ENCODE measurements at places on chromosomes 11 and 22. TPM values are rescaled to one million over a fixed set of nuclear protein-coding genes. Genes with fewer than 3 reads are reported as not detected.
A peak's percentile ranks its signal among the peaks of the same experiment; 100 is the strongest.

GRCh38 chr11:14041040-14041439 lies 78.5 kb downstream of the SPON1 start:
- DNase-seq, result no peak

GRCh38 chr11:113385749-113386148 lies 1.8 kb upstream of the ANKK1 start:
- no peak for DNase-seq

DNA sequence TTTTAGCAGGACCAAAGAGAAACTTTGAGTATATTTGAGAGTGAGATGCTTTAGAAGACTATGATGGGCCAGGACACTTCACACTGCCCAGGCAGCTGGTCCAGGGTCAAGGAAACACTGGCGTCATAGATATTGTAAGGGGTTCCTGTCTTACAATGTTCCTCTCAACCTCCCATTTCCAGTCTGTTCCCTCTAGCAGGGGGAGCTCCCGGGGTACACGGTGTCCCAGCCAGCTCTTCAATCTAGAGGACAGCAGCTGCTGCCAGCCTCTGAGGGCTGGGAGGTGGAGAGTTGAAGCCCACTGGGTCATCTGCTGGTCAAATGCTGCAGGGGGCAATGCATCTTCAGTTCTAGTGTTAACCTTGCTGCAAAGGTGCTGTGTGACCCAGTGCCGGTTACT lies 40.7 kb upstream of the TIMP3 start:
- no peak for DNase-seq

DNA sequence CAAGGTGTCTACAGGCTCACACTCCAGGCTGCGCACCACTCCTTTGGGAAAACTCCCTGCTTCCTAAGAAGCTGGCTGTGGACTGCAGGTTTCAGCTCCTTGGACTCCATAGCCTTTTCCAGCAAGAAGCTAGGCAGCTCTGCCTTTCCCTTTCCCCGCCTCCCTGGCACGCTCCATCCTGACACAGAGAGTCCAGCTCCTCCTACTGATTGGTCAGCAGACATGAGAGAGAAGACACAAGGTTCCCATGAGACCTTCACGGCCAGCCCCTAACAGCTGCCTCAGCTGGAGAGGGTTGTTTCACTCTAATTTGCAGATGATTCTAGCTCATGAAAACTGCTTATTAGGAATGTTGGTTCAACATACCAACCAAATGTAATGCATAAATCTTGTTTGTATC lies 27.6 kb downstream of the TENM4 start:
- DNase-seq, result peak; percentile 52

DNA sequence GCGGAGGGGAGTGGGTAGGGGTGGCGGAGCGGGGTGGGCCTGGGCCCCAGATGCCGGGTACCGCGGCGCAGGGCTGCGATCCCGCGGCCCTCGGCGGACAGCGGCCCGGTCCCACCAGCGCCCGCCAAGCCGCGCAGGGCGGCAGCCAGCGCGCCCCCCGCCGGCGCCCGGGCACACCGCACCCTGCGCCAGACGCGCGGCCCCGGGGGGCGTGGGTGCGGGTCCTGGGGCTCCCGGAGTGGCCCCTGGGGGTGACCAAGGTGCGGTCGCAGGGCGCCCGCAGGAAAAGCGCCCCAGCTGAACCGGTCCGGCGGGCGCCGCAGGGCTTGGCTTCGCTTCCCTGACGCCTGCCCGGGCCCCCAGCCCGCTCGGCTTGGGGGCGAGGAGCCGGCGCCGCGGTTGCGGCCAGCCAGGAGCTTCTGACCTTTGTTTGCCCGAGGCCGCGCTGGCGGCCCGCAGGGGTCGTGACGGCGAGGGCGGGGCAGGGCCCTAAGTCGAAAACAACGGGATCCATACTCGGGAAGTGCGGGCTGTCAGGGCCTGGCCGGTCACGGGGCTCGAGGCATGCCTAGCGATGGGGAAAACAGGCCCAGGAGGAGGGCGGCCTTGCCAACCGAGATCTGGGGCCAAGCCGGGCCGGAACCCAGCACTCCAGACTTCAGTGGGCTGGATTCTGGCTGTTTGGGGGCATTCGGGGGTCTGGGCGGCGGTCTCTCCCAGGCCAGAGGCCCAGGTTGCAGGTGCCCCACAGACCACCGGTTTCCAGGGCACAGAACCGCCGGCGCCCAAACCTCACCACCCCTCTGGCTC lies 581 bp upstream of the AP5B1 start:
- peak; percentile 63 for DNase-seq

GRCh38 chr11:84817998-84818397 lies 809.1 kb downstream of the DLG2 start:
- DNase-seq, result no peak

DNA sequence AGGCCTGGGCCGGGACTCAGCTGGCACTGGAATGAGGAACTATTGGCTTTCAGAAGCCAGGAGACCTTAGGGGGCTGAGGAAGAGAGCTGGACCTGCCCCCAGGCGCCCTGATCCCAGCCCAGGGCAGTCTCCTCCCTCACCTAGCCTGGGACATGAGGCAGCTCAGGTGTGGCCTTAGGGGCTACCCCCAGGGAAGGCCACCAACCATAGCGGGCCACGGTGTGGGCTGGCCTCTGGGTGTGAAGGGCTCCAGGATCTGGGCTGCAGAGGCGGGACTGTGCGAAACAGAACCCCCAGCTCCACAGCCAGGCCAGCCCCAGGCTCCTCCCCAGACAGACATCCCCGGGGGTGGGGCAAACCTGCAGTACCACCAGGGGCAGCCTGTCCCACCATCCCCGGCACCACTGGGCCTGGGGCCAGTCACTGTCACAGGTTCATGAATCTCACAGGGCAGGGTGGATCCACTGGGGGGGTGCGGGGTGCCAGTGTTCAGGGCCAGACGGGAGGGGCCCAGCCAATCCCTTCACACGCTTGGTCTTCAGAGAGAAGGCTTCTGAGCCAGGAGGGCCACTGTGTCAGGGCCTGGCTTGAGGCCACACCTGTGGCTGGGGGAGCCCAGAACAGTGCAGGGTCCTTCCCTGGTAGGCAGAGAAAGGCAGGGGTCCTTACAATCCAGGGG lies 3.5 kb downstream of the PLXNB2 start:
- peak; percentile 82 for DNase-seq

DNA sequence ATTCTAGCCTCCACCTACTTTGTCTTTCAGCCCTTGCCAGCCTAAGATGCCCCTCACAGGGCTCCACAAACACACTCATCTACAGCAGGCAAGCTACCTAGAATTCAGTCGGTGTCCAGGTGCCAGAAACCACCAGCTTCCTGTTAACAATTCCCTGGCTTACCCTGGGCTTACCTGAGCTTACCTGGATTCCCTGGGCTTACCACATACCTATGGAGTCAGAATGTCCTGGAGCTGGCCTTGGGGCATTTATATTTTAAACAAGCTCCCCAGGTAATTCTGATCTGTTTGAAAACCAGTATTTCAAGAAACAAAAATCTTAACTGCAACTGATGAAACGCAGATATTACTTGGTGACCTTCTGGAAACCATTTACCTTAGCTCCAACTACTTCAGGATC lies 123.6 kb downstream of the SLC1A2 start:
- no peak for DNase-seq

- no peak for DNase-seq
Measured at GRCh38 chr11:80816966-80817365, 1376.1 kb upstream of the TENM4 start.

- no peak for DNase-seq
Measured at GRCh38 chr11:64382586-64382985, 23.6 kb downstream of the RPS6KA4 start.

GRCh38 chr11:111826322-111826950 lies 44.9 kb downstream of the ALG9 start:
- no peak for DNase-seq

EIF3D gene
- total RNA-seq, result 145 TPM

DRD4 gene
- total RNA-seq, result 2.4 TPM

LUZP2 gene
- total RNA-seq, result 1.6 TPM

OR52E8 gene
- total RNA-seq, result not detected

IL18BP gene
- total RNA-seq, result 7.6 TPM

P4HA3 gene
- total RNA-seq, result 0.28 TPM

MS4A3 gene
- total RNA-seq, result not detected

CTSW gene
- total RNA-seq, result 1.2 TPM

MOV10L1 gene
- 0.29 TPM for total RNA-seq

C22orf42 gene
- not detected for total RNA-seq

FAM83F gene
- 48.0 TPM for total RNA-seq

ANGPTL5 gene
- total RNA-seq, result not detected

OR56B4 gene
- not detected for total RNA-seq

CHRNA10 gene
- total RNA-seq, result 1.4 TPM

AGBL2 gene
- 7.4 TPM for total RNA-seq

EPS8L2 gene
- 176 TPM for total RNA-seq

Data from mucosa of descending colon (tissue), 3 donors.